ENCODE measurements at places on chromosomes 4 and X. TPM values are rescaled to one million over a fixed set of nuclear protein-coding genes. Genes with fewer than 3 reads are reported as not detected.

The FAM149A gene
- 37.8 TPM for total RNA-seq

The HMGB3 gene
- total RNA-seq = 18.1 TPM

The BEX1 gene
- 5.4 TPM for total RNA-seq

The NOX1 gene
- not detected for total RNA-seq

The TCEAL7 gene
- total RNA-seq = 2.6 TPM

The BEND2 gene
- total RNA-seq = not detected

The PPP1R2C gene
- not detected for total RNA-seq

All from kidney (tissue), 22 donors.